ENCODE measurements at places on chromosomes 11 and 22.

DNA sequence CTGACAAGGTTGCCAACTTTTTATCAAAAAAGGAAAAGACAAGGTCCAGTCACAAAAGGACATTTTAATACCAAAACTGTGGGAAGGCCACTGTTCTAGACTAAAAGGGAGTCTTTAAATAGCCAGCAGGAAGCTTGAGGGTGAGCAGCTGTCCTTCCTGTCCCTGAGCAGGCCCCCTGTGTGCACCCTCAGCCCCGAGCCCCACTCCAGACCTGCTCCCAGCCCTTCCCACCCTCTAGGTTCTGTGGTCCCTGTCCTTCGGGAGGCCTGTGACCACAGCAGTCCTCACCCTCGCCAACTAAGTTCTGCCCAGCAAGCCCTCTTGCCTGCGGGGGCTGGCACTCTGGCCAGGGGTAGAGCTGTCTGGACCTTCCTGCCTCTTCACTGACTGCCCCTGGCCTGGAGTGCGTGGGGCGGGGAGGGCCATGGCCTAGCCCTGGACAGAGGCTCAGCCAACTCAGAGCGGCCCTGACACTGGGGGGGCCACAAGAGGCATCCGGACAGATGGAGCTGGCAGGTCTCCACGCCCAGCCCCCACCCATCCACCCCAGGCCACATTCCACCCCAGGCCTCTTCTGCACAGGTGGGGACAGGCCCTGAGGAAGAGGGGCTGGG is 1.6 kb upstream of the PLXNB2 start:
- no peak for DNase-seq

DNA sequence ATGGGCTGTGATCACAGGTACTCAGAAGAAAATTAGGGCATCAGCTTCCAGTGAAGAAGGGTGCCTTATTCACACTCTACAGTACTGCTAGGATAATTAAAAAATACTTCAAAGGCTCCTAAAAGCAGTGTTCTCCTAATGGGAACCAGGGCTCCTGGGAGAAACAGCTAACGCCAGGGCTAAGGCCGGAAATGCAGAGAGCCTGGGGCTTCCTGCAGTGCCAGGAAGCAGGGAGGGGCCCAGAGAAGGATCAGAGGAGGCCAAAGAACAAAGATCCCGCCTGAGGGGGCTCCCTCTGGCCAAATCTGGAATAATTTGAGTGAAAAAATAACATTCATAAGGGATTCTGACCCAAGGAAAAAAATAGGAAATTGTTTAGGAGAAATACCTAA is 27.5 kb downstream of the TOLLIP start:
- DNase-seq: no peak

DNA sequence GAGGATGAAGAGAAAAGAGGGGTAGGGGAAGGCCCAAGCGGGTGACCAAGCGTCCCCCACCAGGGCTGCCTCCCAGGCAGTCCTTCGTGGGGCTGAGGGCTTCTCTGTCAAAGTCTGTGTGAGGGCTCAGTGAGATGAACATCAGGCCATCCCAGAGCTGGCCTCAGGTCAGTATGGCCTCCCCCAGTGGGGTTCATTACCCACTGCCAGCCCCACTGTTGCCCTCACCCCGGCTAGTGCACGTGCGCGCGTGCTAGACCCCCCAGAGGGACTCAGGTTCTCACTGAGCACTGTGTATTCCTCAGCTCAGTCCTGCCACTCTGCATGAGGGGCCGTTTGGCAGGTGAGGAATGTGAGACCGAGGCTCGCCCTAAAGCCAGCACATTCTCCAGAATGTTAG is 3.3 kb downstream of the KDELR3 start:
- no peak for DNase-seq

DNA sequence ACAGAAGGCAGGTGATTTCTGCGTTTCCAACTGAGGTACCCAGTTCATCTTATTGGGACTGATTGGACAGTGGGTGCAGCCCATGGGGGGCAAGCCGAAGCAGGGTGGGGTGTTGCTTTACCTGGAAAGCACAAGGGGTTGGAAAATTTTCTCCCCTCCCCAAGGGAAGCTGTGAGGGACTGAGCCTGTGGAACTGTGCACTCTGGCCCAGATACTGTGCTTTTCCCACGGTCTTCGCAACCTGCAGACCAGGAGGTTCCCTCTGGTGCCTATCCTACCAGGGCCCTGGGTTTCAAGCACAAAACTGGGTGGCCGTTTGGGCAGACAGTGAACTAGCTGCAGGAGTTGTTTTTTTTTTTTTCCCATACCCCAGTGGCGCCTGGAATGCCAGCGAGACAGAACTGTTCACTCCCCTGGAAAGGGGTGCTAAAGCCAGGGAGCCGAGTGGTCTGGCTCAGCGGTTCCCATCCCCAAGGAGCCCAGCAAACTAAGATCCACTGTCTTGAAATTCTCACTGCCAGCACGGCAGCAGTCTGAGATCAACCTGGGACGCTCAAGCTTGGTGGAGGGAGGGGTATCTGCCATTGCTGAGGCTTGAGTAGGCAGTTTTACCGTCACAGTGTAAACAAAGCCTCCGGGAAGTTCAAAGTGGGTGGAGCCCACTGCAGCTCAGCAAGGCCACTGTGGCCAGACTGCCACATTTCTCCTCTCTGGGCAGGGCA is 97.2 kb downstream of the JRKL start:
- no peak for DNase-seq

GRCh38 chr11:126832387-126832786 is 168.2 kb downstream of the KIRREL3 start:
- no peak for DNase-seq

DNA sequence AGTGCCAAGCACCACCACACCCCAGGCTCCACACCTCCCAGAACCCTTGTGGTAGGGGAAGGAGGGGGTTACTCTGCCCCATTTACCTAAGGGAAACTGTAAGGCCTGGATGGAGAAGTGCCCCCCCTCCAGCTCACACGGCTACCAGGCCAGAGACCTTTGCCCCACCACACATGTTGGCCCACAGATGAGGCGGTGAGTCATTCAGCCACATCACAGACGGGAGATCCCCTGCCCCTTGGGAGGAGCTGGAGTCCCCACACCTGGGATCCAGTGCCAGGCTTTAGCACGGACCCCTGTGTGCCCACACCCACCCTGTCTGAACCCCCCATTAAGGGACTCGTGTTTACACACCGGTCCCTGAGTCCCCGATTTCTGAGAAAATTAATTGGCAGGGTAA is 24.9 kb downstream of the CDKN1C start:
- DNase-seq: no peak

DNA sequence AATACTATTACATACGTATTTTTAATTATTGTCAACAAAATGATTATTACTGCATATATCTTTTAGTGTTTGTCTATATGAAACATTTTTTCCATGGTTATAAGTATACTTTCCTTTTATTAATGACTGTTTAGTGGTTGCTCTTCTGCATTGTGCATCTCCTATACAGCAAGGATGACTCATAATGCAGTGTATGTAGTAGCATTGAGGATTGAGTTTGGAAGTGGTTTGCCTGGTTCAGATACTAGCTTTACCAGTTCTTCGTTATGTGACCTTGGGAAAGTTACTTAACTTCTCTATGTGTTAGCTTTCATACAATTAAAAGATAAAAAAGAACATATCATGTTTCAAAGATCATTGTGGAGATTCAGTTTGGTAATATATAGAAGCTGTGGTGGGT is 44.1 kb downstream of the CHORDC1 start:
- no peak for DNase-seq

DNA sequence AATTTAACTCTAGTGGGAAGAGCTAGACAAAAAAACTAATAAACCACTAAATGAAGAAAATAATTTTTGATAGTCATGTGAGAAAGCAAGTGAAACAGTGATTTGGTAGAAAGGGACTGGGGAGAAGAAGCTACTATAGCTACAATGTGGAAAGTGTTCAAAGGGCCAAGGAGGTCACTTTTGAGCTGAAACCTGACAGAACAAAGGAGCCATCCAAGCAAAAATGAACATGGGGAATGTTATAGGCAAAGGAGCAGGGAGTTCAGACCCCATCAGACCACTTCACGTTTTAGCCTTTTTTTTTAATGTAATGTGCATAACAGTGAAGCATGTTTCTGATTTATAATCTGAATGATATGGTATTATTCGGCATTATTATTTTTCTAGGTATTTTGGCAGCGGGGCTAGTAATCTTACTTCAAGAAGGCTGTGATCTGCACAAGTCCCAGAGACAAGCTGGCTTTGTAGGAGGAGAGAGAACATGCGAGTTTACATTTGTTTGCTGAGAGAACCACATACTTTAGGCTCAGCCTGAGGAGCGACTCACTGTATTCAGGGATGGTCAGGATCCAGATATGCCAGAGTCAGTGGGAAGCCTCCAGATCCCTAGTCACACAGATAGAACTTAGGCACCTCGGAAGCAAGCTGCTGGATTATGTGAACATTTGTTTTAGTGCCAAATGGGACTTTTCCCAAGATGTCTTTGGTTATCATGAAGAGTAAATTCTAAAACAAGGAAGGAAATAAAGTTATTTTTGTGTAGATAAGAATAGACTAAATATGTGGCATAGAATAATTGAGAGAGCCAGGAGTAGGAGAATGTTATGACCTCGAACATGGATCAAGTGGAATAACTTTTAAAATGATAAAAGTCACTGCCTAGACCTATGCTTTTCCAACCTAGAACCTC is 118.6 kb downstream of the TRIM44 start:
- no peak for DNase-seq
